Activated CD4-positive, alpha-beta T cell treated with anti-CD3 and anti-CD28 coated beads, Interleukin-2, amount 50 U/mL, for 4 hours (primary cell): ENCODE measurements at places on chromosomes 3 and 15.

DNA sequence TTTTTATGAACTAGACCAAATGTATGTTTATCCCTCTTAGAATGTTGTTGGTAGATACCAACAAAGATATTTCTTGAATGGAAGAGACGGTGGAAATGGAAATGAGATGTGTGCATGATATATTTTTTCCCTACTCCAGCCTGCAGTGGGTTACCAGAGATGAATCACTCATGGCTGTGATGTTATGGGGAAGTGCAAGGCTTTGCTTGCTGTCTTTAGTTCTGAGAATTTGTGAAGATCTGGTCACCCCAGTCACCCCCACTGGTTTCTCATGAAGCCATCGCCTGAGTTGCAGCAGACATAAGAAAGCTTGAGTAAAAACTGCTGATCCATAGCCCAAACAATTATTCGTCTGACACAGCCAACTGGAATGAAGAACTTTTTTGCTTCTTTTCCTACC lies 78.1 kb upstream of the EOMES start:
- DNase-seq, result no peak

GRCh38 chr15:51082246-51082645 lies 12.5 kb downstream of the TNFAIP8L3 start:
- no peak for DNase-seq

DNA sequence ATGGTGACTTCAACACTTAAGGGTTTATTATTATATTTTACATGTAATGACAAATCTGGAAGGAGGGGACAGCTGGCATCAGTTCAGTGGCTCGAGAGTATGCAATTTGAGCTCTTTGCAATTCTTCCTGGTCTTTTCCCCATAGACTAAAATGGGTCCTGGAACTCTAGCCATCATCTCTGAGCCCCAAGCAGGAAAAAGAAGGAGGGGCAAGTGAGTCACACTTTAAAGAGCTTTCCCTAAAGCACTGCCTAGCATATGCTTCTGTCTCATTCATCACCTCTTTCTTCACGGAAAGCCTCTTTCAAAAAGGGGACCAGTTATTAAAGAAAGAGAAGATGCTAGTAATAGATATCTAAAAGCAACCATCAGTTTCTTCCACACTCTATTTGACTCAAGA lies 466.3 kb downstream of the ZIC1 start:
- no peak for DNase-seq

DNA sequence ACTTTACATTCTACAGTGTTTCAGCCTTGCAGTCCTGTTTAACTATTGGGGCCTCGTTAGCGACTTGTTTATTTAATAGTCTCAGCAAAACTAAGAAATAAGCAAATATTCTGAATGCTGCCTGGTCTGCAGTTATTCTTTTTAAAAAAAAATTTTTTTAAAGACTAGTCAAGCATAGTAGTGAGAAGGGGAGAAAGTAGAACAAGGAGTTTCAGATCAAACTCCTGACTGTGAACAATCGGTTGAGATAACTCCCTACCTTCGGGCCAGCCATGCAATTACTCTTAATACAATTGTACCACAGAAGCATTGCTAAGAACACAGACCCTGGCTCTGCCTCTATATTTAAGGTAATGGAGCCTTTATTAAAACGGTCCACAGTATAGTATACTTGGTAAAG lies 5.8 kb upstream of the DUT start:
- DNase-seq, result no peak

DNA sequence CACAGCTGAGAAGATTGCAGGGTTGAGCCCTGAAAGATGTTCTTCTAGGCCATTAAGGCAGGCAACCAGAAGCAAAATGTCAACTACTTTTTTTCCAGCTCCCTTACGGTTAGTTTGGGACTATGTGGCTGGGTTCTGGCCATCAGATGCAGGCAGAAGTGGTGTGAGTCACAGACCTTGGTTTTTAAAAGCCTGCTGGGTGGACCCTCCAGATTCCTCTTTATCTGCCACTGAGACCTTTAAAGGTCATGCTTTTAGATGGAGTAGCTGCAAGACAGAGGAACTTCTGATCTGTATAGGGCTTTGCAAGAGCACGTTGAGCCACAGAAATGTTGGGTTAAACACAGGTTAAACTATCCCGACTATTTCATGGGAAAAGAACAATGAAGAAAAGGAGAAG lies 102.9 kb downstream of the CHST2 start:
- DNase-seq, result no peak
